ENCODE measurements at places on chromosomes 7 and 10.

GRCh38 chr7:45026984-45027773, 27.2 kb downstream of the CCM2 start:
- DNase-seq: peak; percentile 76

DNA sequence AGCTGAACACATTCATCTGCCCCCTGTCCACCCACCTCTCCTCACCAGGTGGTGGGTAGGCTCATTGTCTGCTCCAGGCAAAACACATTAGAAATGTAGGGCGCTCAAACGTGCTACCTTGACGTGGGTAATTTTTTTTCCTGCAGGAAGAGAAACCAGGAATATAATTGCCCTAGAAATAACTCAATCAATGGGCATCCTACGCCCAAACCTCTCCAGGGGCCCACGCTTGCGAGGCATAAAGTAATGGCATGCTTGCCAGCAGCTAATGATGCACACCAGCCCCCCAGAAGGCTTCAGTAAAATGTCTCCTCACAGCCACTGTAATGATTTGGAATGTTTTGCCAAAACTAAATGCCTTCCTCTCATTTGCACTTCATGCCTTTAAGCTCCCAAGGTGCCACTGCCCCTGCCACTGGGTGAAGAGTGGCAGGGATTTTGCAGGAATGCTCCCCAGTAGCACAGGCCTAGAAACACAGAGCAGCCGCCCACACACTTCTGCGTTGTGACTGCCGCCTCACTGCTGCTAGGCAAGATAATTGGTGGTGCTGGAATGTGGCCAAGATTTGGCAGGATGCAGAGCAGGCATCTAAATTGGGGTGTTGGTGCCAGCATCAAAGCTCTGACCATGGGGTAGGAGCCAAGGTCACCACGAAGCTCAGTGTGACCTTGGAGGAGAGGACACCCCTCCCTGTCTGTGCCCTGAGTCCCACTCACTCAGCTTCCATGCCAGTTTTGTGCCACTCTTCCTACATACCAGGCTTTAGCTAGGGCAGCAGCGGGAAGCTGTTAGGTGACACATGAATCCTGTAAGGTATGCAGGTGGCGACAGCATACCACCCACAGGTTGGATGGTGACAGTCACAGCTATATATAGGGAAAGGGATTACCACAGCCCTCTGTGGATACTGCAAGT, 48.7 kb upstream of the PPP1R3C start:
- DNase-seq: no peak

DNA sequence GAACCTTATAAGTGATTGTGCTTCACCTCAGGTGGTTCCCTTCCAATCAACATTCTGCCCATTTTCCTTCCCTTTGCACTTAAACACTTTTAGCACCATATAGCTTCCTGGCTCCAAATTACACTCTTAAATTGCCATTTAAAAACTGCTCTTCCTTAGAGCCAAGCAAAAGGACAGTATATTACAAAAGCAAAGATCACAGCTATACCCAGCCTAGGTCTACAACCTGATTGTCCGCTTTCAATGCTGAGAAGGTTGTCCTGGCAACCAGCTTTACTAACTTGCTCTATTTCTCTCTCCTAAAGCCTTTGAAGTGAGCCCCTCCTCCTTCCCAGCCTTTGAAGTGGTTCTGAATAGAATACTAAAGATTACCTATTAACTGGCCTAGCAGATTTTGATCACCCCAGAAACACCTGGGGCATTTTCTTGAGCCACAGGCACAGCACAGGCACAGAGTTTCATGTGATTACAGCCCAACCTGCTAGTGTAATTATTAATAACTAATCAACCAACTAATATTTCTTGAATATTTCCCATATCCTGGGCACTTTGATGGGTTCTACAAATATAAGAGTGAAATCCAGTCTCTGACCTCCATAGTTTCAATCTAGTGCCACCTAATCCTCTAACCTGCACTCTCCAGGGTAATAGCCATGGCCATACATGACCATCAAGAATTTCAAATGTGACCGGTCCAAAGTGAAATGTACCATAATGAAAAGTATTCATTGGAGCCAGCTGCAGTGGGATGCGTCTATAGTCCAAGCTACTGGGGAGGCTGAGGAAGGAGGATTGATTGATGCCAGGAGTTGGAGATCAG, 63.6 kb upstream of the TRIM24 start:
- no peak for DNase-seq

- DNase-seq: no peak
Measured at GRCh38 chr7:35003679-35004303, 33.5 kb downstream of the DPY19L1 start.

DNA sequence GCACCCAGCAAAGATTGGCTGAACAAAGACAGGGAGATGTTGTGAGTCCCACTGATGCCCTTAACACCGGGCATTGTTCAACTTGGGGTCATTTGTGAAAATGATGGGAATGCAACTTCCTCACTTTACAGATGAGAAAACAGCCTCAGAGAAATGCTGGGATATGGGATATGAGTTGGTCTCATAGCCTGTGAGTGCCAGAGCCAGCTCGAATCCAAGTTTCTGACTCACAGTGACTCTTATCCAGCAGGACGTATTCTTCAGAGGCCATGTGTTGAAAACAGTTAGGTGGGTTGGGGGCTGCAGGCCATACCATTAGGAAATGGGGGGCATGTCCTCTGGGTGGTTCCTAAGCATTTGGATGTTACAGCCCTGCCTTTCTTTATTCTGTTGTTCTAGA, 45.2 kb downstream of the KIAA1217 start:
- no peak for DNase-seq

- no peak for DNase-seq
Measured at GRCh38 chr10:50993771-50994251, 80.5 kb upstream of the PRKG1 start.

DNA sequence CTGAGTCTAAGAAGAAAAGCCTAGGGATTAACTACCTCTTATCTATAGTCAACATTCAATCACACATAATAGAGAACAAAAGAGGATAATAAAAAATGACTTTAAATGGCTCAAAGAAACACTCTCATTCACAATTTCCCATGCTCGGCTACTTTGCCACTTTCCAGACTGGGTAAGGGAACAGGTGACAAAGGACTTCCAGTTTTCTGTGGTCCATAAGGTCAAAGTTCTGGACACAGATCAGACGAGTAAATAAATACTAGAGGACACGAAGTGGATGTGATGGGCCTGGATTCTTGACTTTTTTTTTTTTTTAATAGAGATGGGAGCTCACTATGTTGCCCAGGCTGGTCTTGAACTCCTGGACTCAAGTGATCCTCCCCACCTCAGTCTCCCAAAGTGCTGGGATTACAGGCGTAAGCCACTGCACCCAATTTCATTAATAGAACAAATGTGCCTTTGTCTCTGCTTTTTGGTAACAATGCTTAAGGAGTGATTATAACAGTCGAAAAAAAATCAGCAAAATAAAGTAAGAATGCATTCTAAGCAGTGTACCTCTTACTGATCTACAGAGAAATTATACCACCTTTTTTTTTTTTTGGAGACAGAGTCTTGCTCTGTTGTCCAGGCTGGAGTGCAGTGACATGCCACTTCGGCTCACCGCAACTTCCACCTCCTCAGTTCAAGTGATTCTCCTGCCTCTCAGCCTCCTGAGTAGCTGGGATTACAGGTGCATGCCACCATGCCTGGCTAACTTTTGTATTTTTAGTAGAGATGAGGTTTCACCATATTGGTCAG, 70.6 kb downstream of the WAPL start:
- DNase-seq: no peak

DNA sequence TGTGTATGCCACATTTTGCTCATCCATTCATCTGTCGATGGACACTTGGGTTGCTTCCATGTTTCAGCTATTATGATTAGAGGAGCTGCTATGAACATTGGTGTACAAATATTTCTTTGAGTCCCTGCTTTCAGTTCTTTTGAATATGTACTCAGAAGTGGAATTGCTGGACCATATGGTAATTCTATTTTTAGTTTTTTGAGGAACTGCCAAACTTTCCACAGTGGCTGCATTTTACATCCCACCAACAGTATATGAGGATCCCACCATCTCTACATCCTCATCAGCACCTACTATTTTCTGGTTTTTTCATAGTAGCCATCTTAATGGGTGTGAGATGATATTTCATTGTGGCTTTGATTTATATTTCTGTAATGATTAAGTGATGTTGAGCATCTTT, 44.7 kb upstream of the ZMIZ2 start:
- DNase-seq: no peak
